Mammary epithelial cell (primary cell): ENCODE measurements at places on chromosomes 11 and 22. TPM values are rescaled to one million over a fixed set of nuclear protein-coding genes. Genes with fewer than 3 reads are reported as not detected.
A peak's percentile ranks its signal among the peaks of the same experiment; 100 is the strongest.

- DNase-seq, result peak; percentile 10
Measured at GRCh38 chr22:23501261-23501619, 78.8 kb downstream of the IGLL1 start.

DNA sequence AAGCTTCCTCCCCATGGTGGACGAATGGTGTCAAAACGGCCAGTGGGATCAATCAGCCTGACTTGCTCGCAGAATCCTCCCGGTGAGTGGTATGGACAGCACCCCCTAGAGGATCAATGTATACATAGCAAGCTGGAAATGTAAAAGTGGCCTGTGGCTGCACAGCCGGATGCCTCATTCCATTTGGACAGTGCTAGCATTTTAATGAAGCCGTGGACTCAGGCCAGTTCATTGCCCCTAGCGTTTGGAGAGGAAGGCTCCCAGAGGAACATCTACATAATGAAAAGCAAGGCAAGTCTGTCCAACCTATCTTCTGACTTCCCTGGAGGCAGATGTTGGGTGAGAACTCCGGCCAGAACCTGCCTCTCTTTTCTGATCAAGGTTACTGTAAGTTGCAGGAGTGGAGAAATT, 942.3 kb downstream of the NTM start:
- DNase-seq, result no peak

- no peak for DNase-seq
Measured at GRCh38 chr22:40050258-40050657, 55.5 kb downstream of the FAM83F start.

GRCh38 chr11:132751516-132752250, 780.6 kb downstream of the OPCML start:
- DNase-seq, result no peak

- no peak for DNase-seq
Measured at GRCh38 chr22:45877036-45877380, 100.0 kb downstream of the WNT7B start.

DNA sequence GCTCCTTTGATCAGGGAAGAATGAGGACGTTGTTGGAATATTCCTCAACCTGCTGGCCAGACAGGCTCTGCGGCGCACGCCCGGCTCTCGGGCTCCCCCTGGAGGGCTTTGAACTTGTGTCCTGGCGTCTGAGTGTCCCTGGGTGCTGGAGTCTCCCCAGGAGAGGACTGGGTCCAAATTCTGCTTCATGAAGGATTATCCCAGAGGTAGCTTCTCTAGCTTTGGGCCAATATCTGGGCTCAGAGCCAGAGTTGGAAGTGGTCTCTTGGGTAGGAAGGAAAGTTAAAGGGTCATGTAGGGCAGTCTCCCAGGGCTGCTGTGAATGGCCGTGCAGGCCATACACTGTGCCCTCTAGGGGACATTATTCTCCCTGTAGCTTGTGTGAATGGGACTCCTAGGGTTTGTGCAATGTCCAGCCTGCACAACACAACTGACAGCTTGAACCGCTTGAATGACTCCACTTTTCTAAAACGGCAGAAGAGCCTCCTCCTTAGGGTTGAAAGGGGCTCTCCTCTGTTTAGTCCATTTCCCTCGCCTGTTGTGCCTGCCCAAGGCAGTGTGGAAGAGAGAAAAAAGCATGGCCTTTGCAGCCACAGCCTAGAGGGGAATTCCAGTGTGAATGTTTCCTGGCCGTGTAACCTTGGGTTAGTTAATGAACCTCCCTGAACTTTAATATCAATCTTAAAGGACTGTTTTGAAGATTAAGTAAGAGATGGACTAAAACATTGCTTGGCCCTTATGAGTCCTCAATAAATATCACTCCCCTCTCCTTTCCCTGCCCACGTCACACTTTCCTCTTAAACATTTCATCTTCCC, 111.2 kb upstream of the THY1 start:
- peak; percentile 57 for DNase-seq

The ANO9 gene
- polyA plus RNA-seq, result 16.6 TPM

The DNAJB7 gene
- polyA plus RNA-seq, result not detected

- DNase-seq, result no peak
Measured at GRCh38 chr22:49087716-49088601, 739.7 kb downstream of the BRD1 start.

The DGCR6 gene
- 1.1 TPM for polyA plus RNA-seq

- no peak for DNase-seq
Measured at GRCh38 chr22:23751441-23751996, 607 bp upstream of the ZNF70 start.

- DNase-seq, result no peak
Measured at GRCh38 chr22:37267661-37268413, 14.5 kb upstream of the CYTH4 start.

DNA sequence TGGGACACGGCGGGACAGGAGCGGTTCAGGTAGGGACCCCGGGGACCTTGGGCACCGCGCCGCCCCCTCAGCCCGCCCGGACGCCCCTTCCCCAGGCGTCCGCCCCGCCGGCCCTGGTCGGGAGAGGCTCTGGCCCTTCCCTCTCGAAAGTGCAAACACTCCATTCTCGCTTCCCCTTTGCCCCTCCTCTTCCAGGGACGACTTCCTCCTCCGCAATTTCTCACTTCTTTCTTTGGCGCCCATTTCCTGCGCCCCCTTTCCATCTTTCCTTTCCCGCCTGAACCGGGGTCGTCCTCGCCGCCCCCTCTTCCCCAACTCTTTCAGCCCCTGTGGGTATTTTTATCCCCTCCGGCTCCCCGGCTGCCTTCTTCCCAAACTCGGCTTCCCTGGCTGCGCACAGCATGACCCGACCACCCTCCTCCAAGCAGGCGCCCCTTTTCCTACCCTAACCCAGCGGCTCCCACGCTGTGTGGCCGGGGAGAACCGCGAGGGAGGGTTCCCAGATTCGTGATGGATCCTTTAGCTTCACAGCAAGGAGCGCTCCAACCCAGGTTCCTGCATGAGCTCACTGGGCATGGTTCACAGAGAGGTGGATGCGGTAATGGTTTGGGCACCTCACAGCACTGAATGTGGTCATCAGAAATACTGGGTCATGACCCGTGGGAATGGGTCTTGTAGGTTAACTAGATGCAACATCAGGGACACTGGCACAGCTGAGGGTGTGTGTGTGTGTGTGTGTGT, 689 bp downstream of the RAB39A start:
- no peak for DNase-seq

DNA sequence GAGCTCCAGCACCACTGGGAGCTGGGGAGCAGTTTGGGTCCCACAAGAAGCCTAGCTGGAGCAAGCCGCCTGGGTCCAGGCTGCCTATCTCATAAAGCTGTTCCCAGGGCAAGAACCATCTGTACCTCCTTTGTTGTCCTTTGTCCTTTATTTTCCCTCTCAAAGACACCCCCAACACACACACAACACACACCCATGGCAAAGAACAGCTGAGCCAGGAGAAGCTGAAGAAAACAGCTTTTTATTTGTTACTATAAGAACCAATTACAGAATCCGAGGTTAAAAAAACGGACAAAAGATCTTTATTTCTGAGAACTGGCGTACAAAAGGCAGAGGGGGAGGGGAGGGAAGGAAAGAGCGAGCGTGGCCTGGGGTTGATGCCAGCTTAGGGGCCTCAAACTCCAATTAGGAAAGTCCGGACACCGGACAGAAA, 1.7 kb upstream of the TUT1 start:
- no peak for DNase-seq

- DNase-seq, result no peak
Measured at GRCh38 chr22:20000246-20001081, 16.2 kb downstream of the ARVCF start.

DNA sequence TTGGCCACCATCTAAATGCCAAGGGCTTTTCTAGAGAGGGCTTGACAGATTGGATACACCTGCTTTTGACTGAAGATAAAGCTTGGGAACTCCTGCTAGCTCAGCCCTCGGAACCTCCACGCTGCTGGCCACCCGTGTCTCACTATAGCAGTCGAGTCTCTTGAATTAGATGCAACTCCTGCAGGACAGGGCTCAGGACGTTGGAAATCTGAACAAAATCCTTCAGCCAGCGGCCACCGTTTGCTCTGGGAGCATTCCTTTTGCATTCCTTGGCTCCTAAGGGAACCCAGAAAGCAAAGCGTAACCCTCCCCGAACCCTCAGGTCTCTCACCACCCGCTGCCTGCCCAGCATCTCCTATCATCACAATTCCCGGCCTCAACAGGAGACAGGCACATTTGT, 77.8 kb downstream of the GRIK4 start:
- no peak for DNase-seq
